ENCODE measurements at places on chromosomes 16 and 17.

DNA sequence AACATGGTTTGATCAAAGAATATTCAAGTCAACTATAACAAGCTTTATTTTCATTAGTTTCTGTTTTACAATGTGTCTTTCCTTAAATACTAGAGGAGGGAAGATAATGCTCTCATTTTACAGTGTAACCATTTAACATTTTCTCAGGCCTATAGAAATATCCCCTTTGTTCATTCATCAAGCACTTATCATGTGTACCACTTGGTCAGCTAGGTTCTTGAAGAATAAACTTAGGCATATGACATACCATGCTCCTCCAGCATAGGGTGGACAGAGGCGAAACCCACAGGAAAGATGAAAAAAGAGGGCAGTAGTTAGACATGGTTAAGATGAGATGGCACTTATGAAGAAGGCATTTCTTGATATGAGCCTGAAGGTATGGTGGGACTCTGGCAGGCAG, 34.0 kb upstream of the HLF start:
- DNase-seq, result no peak

DNA sequence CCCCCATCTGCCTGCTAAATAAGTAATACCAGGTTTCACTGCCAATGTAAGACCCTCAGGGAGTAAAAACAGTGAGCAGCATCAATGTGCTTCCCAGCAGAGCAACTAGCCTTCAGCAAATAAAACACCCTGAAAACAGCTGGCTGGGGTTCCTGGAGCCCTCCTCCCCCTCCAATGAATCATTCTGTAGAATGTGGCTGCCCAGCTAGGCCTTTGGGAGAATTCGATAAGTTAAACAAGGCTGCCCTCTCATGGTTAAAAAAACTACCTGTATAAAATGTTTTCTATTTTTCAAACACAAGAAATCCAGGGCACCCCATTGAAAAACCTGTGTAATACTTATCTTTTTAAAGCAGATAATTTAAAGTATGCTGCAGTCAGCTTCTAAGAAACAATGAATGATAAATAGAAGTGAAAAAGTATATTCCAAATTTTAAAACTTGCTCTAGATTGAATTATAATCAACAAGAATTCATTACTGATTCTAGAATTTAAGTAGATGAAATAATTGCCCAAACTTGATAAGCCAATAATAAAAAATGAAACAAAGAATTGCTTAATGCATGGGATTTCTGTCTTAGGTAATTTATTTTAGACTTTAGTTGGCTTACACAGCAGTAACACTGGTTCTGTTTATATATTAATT, 9.4 kb upstream of the TOM1L1 start:
- peak; percentile 14 for DNase-seq

GRCh38 chr17:17118399-17118798, 76.1 kb downstream of the MPRIP start:
- DNase-seq, result no peak

DNA sequence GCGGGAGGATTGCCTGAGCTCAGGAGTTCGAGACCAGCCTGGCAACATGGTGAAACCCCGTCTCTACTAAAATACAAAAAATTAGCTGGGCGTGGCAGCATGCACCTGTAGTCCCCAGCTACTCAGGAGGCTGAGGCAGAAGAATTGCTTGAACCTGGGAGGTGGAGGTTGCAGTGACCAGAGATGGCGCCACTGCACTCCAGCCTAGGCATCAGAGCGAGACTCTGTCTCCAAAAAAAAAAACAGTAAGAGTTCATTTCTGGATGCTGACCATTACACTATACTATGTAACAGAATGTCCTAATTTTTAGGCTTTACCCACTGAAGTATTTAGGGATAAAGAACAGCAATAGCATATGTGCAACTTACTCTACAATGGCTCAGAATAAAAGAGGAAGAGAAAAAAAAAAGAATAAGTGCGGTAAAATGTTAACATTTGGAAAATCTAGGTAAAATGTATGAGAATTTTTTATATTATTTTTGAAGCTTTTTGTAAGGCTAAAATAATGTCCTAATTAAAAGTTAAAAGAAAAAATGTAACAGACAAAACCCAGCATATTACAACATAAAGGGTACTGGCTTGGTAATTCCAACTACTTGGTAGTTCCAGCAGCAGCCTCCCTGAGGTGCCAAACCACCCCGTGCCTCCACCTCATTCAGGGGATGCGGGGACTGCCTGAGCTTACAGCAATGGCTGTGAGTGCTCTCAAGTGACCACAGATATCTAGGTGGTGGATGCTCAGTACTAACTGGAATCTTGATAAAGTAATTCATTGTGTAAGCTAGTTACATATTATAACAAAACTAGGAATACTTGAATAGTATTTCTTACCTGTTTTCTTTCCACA, 10.9 kb downstream of the COPS3 start:
- no peak for DNase-seq

DNA sequence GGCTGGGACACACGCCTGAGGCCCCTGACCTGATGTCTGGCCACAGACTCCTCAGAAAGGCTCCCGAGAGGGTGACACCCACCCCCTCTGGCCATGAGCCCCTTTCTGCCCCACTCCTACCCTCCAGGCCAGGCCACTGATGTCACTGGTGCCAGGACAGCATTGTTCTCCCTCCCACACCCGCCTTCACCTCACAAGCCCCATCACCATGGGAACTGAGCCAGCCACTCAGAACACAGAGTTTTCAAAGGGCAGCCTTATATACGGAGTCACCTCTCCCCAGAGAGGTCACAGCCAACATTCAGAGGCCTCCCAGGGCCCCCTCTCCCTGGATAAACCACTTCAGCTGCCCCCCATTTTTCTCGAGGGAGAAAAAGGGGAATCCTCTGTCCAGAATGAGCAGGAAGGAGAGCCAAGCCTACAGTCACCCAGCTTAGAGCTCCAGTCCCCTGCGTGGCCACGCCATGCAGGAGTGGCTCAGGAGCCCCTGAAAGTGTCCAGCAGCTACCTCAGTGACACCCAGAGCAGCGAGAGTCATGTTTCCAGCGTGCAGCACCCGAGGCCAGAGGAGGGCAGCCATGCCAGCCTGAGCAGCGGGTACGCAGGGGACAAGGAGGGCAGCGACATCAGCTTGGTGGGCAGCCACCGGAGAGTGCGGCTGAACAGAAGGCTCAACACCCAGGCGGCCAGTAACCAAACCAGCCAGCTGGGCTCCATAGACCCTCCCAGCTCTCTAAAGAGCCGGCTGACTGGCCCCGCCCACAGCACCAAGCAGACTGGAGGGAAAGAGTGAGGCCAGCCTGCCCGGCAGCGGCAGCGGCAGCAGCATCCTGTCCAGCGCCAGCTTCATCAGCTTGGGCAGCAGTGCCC, at the start of gene C16orf82:
Gene C16orf82 (plus strand): TSS at position 260 of the 870 bp plus-strand sequence.
- no peak for DNase-seq

DNA sequence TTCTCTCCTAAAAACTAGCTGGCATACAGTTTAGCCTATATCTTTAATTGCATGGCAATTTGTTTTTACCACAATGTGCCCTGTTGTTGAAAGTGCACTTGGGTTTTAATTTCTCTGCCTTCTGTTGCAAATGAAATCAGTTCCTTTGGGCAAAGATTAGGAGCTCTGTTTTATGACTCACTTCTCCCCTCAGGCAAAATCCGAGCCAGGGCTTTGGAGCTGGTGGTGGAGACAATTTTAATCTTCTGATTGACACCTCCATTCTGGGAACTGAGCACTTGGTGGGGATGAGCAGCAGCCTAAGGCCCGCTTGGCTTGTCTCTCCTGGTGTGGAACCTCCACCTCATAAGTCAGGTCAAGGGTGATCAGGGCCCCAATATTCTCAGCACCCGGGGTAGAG, 13.3 kb upstream of the MYH8 start:
- DNase-seq, result no peak

DNA sequence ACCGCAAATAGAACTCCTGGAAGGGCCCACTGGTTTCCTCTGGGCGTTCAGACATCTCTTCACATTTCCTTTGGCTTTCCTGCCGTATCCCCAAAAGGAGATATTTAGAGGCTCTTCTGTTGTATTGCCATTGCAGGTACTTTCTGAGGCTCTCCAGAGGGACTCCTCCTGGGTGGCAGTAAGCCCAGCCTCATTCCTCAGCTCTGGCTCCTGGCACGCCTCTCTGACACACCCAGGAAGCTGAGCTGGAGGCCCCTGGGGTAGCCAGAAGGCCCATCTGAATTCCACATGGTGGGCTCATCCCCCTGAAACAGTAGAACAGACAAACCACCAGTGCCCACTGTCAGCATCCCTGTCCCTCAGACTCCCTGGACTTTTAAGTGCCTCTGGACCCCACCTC, 206.7 kb downstream of the PARN start:
- no peak for DNase-seq

- DNase-seq, result peak; percentile 60
These were observed at the start of gene RUNDC3A for GRCh38 chr17:44308320-44308818. Gene RUNDC3A (plus strand): TSS chr17:44308601. CDS start chr17:44308833, 232 bp downstream.

DNA sequence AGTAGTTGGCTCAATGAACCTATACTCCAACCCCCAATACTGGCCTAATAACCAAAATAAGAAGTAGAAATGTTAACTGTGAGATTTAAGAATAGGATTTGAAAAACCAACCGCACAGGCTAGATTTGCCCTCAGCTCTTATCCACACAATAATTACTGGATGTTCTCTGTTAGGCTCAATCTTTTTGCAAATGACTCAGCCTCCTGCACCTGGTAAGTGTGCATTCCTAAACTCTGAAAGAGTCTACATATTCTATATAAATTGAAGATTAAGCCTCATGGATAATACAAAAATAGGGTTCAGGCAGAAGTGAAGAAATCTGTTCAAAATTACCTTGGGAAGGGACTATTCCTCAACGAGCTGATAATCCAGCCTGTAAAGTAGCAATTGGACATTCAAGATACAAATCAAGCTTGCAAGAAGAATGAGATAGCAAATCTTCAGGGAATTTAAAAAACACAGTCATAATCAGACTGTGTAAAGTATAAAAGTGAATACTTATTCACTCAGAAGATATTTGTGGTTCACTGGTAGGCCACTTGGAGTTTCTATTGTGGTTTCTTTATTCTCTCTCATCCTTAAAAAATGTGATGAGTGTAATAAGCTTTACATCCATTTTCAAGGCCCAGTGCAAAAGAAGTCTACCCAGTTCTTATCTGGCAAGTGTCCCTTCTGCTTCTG, 931.9 kb upstream of the SOX9 start:
- no peak for DNase-seq

DNA sequence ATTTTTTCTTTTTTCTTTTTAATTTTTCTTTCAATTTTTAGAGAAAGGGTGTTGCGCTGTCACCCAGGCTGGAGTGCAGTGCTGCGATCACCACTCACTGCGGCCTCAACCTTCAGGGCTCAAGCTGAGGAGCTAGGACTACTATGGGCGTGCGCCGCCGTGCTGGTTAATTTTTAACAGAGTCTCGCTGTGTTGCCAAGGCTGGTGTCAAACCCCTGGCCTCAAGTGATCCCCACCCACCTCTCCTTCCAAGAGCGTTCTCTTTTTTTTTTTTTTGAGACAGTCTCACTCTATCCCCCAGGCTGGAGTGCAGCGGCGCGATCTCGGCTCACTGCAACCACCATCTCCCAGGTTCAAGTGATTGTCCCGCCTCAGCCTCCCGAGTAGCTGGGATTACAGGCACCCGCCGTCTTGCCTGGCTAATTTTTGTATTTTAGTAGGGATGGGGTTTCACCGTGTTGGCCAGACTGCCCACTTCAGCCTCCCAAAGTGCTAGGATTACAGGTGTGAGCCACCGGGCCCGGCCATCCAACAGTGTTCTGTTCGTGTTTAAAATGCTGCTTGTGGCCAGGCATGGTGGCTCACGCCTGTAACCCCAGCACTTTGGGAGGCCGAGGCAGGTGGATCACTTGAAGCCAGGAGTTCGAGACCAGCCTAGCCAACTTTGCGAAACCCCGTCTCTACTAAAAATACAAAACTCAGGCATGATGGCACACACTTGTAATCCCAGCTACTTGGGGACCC, 14.5 kb upstream of the RPL13 start:
- DNase-seq, result no peak

GRCh38 chr17:48442819-48443218, 12.8 kb upstream of the SKAP1 start:
- no peak for DNase-seq

DNA sequence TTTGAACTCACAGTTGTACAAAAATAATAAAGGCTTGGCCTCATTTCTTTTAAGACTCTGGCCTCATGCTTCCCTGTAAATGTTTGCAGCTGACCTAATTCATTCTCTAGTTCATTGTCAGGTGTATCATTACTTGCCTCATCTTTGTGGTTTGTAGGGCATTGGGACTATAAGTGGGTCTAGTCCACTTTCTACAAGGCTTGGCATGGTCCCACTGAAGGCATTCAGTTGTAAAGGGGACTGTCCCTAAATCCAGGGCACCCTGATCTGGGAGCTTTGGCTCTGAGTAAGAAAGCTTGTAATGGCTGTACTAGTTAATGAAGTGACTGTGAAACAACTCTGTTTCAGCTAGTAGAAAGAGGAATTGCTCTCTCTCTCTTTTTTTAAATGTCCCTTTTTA, 2.7 kb downstream of the KCTD2 start:
- DNase-seq, result no peak

DNA sequence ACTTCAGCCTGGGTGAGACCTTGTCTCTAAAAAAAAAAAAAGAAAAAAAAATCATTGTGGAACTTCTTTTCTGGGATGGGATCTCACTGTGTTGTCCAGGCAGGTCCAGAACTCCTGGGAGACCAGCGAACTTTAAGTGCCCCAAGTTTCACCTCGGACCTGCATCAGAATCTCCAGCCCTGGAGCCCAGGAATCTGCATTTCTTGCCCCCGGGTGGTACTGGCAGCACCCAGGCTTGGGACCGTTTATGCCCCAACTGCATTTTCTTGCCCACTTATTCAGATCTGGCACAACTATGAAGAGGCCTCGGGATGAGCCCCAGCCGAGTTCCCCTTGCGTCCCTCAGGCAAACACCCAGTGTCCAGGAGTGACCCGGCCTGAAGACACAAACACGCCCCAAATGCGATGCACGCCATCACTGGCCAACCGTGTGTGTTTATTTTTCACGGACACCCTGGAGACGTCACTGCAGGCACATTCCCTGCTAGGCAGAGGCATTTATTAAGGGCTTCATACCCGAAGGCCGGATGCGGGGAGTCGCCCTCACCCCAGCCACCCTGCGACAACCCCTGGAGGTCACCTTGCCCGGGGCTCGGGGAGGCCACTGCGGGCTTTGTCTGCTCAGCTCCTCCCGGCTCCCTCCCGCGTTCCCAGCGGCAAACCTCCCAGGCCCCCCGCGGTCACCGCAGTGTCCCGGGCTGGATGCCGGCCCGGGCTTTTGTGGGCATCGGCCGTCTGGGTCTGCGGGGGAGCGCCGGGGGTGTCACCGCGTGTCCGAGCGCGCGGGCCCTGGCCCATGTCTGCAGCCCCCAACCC, 684 bp upstream of the SPIRE2 start:
- no peak for DNase-seq

- no peak for DNase-seq
These were observed 8.3 kb downstream of the FLCN start for GRCh38 chr17:17228521-17229279.

GRCh38 chr17:20993863-20994778, 48.7 kb downstream of the USP22 start:
- DNase-seq, result no peak
